Stimulated activated CD4-positive, alpha-beta T cell treated with anti-CD3 and anti-CD28 coated beads, Interleukin-1b, Interleukin-23, amount 100 ng/mL, for 48 hours (primary cell): ENCODE measurements at places on chromosomes 1 and 21.
A peak's percentile ranks its signal among the peaks of the same experiment; 100 is the strongest.

- DNase-seq: no peak
Observed at GRCh38 chr1:33399375-33399774, 31.5 kb downstream of the PHC2 start.

DNA sequence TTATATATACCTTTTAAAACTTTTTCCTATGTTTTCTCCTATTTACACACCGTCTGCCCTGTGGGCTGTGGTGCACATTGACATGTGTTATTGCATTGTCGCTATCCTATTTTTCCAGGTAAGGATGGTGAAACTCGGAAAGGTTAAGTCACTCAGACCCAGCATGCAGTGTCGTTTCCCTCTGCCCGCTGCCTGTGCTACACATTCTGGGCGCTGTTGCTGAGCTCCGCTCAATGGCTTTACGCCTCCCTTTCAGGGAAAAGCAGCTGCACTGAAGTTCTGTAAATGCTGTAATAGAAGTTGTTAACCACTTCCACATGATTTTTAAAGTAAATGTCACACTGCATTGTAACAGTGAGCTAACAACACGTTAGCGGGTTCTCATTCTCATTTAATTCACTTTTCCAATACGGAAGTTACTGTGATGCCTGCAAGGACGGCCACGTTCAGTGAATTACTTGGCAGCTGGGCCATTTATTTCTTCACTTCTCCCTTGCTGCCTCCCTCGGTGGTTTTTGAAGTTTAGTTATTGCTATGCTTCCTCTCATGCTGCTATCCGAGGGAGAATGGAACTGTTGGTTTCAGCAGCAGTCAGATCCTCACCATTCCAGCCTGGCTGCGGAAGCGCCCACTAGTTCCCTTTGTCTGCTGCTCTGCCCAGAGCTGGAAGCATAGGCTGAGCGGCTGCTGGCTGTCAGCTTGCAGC is 288.7 kb downstream of the SPATA17 start:
- DNase-seq: no peak

- no peak for DNase-seq
Observed at GRCh38 chr21:38905752-38906151, 100.0 kb downstream of the ETS2 start.

GRCh38 chr1:59445040-59445439 is 148.1 kb downstream of the FGGY start:
- DNase-seq: no peak

DNA sequence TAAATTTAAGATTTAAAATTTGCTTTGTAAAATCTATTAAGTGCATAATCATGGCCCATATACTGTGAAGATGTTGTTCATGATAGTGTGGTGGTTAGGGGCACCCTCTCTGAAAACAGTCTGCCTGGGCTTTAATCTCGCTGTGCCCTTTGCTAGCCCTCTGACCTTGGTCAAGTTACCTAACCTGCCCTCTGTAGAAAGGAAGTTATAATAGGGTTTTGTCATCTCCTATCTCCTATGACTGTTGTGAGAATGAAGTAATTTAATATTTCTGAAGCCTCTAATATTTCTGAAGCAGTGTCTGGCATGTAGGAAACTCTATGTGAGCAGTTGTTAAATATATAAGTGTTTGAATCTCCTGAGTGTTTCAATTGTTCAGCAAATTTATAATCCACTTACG is 116.6 kb upstream of the IVNS1ABP start:
- no peak for DNase-seq

- DNase-seq: no peak
Observed at GRCh38 chr1:206729050-206729449, 41.5 kb upstream of the IL19 start.

GRCh38 chr1:69513601-69514000 is 54.1 kb upstream of the LRRC7 start:
- no peak for DNase-seq

DNA sequence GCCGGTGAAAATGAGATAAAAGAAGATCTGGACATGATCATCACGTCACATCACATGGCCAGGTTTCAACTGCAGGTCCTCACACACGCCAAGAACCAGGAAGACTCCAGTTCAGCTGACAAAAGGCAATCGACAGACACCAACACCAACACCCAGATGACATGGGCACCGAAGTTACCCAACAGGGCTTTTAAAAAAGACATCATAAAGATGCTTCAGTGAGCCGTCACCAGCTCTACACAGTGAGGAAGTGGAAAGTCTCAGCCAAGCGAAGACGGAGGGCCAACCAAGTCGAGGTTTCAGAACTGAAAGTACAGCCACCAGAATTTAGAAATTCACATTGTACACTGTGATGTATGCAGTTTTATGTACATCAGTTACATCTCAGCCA is 154.3 kb upstream of the COL6A1 start:
- no peak for DNase-seq

DNA sequence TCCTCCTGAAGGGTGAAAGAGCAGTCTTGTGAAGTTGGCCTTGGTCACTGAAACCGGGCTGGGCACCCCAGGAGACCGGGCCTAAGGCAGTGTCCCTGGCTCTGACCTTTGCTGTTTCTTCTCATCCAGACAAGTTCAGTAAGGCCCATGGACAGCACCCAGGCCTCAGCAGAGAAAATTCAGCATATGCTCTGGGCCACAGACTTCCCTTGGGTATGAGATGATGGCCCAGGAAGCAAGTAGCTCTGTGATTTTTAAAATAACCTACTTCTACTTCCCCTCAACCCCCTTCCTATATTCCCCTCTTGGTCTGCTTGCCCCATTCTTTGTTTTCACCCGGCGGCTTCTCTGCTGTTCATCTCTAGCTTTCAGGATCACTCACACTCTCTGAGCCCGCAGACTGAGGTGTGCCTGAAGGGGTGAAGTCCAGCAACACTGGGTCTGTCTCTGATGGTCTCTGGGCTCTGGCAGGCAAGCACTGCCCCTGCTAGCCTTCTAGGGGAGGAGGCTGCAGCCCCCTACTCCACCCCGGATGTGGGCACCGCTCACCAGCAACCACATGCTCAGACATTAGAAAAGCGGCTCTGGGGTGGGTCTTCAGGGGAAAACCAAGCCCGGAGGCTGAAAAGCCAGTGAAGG is 2.9 kb upstream of the GPR25 start:
- no peak for DNase-seq

- DNase-seq: no peak
Observed at GRCh38 chr1:110774398-110774797, 98.5 kb upstream of the CD53 start.

GRCh38 chr1:14689996-14690615 is 91.6 kb downstream of the KAZN start:
- DNase-seq: no peak

DNA sequence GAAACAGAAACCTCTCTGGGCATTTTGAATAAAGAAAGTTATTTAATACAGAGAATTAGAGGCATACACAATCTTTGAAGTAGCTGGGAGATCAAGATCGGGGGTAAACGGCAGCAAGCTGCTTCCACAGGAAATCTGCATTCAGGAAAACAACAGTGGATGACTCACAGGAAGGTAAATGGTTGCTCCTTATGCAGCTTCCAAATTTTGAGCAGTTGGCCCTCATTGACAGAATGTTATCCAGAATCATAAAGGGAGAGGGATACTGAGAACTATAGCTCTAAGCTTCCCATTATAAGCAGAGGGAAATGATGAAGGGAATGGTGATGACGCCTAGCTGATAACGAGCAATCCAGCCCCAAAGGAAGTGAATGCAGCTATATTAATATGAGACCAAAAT is 28.6 kb downstream of the ZMYND12 start:
- no peak for DNase-seq

GRCh38 chr1:236052232-236052993 is 12.5 kb downstream of the NID1 start:
- no peak for DNase-seq

DNA sequence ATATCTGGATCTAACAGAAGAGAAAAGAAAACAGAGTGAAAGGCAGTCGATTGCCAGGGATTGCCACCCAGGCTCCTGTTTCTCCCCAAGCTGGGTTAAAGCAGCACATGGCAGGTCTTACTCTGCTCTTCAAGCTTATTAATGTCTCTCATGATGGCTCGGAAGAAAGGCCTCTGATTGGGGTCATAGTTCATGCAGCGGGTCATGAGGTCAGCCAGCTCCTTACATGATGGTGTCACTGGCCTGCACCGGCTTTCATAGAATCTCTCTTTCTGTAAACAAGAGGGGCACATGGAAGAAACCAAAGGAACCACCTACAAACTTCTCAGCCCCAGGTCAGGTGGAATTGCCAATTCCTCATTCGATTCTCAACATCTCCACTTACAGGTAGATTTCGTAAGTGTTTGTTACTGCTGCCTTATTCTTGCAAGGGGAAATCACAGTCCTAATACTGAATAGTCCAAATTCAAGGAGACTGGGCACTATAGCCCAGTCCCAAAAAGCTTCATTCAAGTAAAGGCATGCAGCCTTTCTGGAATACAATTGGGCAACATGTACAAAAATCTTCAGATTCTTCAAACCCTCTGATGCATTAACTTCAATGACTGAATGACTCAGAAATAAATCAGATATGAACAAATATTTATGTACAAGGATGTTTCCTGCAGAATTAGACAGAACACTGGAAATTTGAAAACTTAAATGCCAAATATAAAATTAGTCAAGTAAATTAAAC is 96.6 kb downstream of the RAVER2 start:
- no peak for DNase-seq

- DNase-seq: peak; percentile 91
Observed at GRCh38 chr1:172638885-172639831, 19.7 kb upstream of the FASLG start.

DNA sequence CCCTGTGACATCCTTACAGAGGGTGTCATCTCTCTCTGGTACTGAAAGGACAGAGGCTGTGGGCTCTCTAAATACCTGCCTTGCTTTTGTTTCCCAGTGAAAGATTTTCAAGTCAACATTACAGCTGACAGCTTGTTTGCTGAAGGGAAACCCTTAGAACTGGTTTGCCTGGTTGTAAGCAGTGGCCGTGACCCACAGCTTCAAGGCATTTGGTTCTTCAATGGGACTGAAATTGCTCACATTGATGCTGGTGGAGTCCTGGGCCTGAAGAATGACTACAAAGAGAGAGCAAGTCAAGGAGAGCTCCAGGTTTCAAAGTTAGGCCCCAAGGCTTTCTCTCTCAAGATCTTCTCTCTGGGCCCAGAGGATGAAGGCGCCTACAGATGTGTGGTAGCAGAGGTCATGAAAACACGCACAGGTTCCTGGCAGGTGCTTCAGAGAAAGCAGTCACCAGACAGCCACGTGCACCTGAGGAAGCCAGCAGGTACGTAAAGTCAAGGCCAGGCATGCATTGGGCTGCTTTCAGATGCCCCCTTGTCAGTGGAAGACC is 11.8 kb downstream of the CD101 start:
- DNase-seq: no peak

GRCh38 chr1:78491451-78492071 is 787 bp downstream of the PTGFR start:
- no peak for DNase-seq

DNA sequence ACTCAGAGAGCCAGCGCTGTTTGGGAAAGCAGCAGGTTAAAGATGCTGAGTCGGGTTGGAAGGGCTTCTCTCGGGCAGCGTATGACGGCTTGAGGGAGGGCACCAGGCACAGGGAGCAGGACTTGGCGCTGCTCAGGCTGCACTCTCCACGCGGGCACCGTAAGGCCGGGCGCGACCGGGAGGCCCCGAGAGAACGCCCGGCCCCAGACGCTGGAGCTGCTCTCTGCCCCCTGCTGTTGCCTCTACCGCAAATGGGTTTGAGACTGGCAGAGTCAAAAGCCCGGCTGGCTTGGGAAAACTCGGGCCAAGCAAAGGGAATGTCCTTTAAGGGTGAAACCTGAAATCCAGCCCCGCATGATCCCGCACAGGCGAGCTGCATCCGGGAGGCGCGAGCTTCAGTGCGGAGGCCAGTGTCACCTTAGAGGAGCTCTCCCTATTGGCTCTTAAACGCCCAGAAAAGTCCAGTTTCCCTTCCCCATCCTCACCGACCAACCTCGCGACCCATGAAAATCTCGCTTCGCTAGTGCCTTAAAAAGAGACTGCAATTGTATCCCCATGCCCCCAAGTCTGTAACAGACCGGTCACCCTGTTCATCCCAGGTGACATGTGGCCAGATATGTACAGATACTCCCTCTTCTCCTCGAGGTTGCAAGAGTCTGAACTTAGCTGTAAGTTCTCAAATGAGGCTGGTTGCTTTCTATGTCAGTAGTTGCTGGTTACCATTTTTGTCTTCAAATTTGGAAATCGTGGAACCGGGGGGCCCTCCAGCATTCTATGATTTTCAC is 1.1 kb downstream of the PRRX1 start:
- DNase-seq: no peak

- no peak for DNase-seq
Observed at GRCh38 chr21:38308532-38309119, 51.8 kb downstream of the KCNJ15 start.

- DNase-seq: no peak
Observed at GRCh38 chr1:8727809-8728213, 89.6 kb downstream of the RERE start.

GRCh38 chr1:220789532-220790147 is 2.9 kb downstream of the MTARC1 start:
- no peak for DNase-seq

GRCh38 chr1:15975805-15976680 is at the start of gene ZBTB17:
Gene ZBTB17, minus strand, starts transcription at chr1:15976101. Its CDS starts 27,606 bp downstream, at chr1:15948495.
- peak; percentile 96 for DNase-seq

- no peak for DNase-seq
Observed at GRCh38 chr1:6082430-6082971, 36.8 kb downstream of the KCNAB2 start.

GRCh38 chr21:45003331-45004058 is 63.7 kb downstream of the SLX9 start:
- DNase-seq: no peak

GRCh38 chr1:226825037-226825745 is 45.2 kb upstream of the PSEN2 start:
- DNase-seq: no peak

DNA sequence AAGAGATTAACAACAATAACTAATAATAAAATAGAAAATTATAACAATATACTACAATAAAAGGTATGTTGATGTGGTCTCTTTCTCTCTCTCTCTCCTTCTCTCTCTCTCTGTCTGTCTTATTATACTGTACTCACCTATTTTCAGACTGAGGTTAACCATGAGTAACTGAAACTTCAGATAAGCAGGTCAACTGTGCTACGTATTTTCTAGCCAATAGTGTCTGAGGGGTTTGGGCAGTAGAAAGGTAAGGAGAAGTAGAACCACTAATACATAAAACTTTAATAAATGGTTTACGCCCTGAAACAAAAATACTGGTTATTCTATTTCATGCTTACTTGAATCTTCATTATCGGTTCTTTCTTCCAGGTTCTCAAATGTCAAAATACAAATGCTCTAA is 71.0 kb upstream of the LRRC53 start:
- DNase-seq: no peak

DNA sequence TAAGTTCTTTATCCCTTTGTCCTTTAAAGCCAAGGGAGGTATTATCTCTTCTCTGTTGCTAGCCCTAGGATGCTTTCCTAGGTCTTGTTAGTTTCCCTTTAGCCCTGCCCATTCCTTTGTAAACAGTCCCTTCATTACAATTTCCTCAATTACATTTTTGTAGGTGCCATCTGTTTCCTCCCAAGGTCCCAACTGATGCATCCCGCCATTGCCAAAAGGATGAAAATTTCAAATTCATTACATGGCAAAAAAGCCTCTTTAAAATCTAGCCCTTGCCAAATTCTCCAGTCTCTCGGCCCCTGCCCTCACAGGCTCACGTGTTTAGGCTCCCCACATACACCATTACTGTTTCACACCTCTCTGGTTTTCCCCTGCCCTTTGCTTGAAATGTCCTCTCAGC is 151.9 kb upstream of the C1orf87 start:
- no peak for DNase-seq
